CD8-positive, alpha-beta memory T cell (primary cell): ENCODE measurements at places on chromosomes 16 and 17. TPM values are rescaled to one million over a fixed set of nuclear protein-coding genes. Genes with fewer than 3 reads are reported as not detected.

- DNase-seq = no peak
Measured at GRCh38 chr16:85878875-85879274, 20.1 kb upstream of the IRF8 start.

DNA sequence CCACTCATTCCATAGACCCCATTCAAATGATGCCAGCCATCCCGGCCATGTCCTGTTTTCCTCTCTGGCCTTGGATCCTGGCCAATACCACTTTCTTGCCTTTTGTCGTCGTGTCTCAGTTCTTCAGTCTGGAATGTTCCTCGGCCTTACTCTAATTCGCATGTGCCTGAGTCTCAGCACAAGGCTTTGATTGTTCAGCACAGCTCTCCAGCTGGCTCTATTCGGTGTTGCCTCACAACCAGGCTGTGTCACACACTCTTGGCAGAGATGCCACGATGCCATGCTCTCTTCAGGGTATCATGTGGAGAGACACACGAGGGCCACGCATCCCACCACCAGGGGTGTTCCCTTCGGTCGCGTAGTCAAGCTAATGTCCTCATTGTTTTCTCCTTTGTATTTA is 1.8 kb upstream of the VPS4A start:
- DNase-seq = no peak

- no peak for DNase-seq
Measured at GRCh38 chr16:4260360-4260759, 12.5 kb downstream of the TFAP4 start.

GRCh38 chr16:56094231-56094630 is 97.1 kb upstream of the GNAO1 start:
- no peak for DNase-seq

GRCh38 chr16:83830091-83830768 is 22.5 kb downstream of the HSBP1 start:
- no peak for DNase-seq

C16orf86 gene
- polyA plus RNA-seq = 2.7 TPM

GRCh38 chr16:66948837-66949225 is 12.2 kb upstream of the CES3 start:
- DNase-seq = no peak

RHBDF2 gene
- 38.4 TPM for polyA plus RNA-seq

KRTAP3-2 gene
- polyA plus RNA-seq = not detected

DNA sequence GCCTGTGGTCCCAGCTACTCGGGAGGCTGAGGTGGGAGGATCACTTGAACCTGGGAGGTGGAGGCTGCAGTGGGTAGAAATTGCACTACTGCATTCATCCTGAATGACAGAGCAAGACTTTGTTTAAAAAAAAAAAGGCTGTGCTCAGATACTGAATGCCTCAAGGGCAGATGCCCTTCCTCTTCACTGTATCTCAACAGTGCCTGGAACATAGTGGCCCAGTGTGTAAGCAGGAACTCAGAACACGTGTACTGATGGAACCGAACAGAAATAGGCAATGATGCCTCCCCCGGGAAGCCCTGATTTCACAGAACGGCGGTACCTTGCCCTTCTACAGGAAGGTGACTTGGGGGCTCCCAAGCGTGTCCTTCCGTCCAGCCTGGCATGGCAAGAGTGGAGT is 46.8 kb downstream of the PLXDC1 start:
- no peak for DNase-seq

- no peak for DNase-seq
Measured at GRCh38 chr17:17789828-17790636, 46.8 kb downstream of the SREBF1 start.

- no peak for DNase-seq
Measured at GRCh38 chr17:51820252-51820651, 338.3 kb downstream of the CA10 start.

GRCh38 chr17:65674246-65675045 is 113.0 kb upstream of the AXIN2 start:
- no peak for DNase-seq

DCUN1D3 gene
- polyA plus RNA-seq = 1.4 TPM

CHP2 gene
- polyA plus RNA-seq = not detected

- no peak for DNase-seq
Measured at GRCh38 chr17:68498479-68499326, 13.5 kb upstream of the PRKAR1A start.

DNA sequence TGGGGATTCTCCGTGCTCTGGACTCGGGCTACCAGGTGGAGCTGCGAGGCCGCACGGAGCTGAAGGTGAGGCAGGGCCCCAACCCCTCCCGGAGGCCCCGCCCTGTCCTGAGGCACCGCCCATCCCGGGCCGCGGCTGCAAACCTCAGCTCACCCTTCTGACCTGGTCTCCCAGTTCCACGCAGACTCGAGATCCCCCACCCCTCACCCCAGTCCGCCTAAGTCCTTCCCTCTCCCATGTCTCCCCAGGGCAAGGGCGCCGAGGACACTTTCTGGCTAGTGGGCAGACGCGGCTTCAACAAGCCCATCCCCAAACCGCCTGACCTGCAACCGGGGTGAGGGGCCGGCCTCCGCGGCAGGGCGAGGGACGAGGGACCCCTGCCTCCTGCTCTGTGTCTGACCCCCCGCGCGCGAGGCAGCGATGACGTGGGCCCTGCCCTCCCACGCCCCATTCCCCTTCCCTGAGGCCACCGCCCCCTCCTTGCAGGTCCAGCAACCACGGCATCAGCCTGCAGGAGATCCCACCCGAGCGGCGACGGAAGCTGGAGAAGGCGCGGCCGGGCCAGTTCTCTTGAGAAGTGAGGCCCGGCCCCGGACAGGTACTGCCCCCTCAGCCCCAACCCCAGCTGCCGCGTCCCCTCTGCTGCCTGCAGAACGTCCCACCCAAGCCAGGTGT is 13.7 kb downstream of the GUCY2D start:
- no peak for DNase-seq

DNA sequence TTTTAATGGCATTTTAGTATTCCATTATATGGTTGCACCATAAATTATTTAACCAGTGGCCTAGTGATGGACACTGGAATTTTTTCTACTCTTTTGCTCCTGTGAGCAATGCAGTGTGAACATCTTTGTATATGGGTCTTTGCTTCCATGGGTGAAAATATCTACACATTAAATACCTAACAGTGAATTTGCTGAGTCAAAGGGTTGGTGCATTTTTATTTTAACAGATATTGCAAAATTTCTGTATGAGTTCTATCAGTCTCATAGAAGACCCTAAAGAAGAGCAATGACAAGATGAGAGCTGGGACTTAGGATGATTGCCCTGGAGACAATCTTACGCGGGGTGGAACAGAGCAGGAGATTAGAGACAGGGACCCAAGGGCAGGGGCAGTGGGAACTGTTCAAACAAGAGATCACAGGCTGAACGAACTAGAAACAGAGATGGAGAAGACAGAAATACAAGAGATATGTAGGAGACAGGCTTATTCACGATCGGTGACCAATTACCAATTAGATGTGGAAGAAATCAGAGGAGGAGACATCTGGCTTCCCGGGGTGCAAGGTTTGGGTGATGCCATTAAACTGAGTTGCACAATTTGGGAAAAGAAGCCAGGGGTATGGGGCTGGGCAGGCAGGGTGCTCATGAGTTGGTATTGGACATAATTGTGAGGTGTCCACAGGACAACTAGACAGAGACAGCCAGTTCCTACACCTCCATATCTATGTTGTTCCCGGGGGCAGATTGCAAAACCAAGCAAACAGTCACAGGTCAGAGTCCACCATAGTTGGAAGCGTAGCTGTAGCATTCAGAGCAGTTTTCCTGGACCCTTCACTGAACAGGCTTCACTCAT is 39.9 kb upstream of the LONP2 start:
- DNase-seq = no peak

DNA sequence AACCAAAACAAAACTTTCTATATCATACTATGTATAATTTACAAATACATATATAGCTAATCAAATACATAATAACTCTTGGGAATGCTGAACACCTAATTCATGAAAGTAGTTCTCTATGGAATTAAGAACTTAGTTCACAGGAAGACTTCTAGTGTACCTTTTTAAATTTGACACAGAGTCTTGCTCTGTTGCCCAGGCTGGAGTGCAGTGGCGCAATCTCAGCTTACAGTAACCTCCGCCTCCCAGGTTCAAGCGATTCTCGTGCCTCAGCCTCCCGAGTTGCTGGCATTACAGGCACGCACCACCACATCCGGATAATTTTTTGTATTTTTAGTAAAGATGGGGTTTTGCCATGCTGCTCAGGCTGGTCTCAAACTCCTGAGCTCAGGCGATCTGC is 24.7 kb downstream of the RFWD3 start:
- no peak for DNase-seq

DNA sequence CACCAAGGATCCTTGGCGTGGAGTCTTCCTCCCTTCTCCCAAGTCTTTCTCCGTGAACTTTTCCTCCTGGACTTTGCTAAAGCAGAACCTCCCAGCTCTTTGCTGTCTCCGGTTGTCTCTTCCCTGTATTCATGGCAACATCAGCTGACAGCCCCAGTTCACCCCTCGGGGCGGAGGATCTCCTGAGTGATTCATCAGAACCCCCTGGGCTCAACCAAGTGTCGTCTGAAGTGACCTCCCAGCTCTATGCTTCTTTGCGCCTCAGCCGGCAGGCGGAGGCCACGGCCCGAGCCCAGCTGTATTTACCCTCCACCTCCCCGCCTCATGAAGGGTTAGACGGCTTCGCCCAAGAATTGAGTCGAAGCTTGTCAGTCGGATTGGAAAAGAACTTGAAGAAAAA is 943 bp downstream of the CNTROB start:
- no peak for DNase-seq

DNAI2 gene
- polyA plus RNA-seq = 0.60 TPM

GRCh38 chr16:84528322-84528721 is 23.9 kb upstream of the MEAK7 start:
- DNase-seq = no peak

DNA sequence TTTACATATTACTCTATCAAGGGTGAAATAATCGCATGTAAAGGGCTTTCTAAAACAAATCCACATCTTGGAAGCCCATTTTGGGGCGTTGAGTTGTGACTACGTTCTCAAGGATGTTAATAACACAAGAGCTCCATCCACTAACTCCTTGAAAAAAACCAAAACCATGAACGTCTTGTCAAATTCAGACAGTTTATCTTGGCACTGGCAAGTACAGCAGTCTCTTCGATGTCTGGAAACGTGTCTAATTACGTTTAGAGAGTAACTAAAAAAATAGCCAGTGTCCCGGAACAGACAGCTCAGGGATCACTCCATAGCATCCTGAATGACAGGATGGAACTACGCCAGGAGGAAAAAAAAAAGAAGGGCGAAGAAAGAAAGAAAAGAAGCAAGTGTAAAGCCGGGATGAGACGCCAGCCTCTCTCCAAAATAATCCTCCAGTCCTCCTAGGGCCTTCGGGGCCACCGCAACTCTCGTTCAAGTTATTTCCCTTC is 954 bp downstream of the MYO1D start:
- DNase-seq = no peak

DNA sequence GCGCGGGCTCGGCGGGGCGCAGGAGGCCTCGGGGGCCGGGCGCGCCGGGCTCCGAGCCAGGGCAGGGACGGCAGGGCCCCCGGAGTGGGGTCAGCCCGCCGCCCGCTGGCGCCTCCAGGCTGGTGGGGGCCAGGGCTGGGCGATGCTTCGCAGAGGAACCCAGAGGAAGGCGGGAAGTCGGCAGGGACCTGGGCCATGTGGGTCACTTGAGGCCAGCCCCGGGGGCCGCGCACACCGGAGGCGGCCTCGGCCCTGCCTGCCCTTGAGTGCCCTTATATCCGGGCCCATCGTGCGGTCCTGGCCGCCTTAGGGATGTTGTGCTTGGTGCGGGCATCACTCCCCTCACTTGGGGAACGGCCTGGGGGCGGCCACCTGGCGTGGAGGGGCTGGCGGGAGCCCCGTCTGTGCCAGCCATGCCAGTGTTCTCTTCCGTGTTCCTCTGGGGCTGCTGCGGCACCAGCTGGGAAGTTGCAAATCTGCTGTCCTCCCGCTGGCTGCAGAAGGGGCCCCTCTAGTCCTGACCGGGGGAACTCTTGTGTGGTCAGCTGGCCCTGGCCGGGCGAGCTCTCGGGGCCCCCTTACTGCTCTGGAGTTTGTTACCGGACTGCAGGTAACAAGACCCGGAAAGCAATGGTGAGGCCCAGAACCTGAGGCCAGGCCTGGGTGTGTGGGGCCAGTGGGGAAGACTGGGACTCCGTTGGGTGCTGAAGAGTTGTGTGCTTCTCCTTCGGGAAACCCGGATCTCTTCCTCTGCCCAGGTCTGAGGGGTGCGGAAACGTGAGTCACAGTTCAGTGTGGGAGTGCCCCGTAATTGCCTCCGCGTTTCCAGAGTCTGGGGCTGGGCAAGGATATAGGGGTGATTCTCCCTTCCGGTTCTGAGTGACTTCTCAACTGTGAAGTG is 849 bp downstream of the CAPN15 start:
- no peak for DNase-seq

IGFBP4 gene
- 21.4 TPM for polyA plus RNA-seq

- DNase-seq = no peak
Measured at GRCh38 chr16:66476328-66477027, 49.4 kb downstream of the BEAN1 start.

- no peak for DNase-seq
Measured at GRCh38 chr16:14963281-14964173, 11.3 kb upstream of the PDXDC1 start.

- no peak for DNase-seq
Measured at GRCh38 chr16:51755039-51755501, 604.0 kb upstream of the SALL1 start.

GRCh38 chr17:362721-363120 is 10.1 kb upstream of the RPH3AL start:
- no peak for DNase-seq

GPRC5B gene
- 0.29 TPM for polyA plus RNA-seq

KLHL36 gene
- polyA plus RNA-seq = 34.0 TPM

DNA sequence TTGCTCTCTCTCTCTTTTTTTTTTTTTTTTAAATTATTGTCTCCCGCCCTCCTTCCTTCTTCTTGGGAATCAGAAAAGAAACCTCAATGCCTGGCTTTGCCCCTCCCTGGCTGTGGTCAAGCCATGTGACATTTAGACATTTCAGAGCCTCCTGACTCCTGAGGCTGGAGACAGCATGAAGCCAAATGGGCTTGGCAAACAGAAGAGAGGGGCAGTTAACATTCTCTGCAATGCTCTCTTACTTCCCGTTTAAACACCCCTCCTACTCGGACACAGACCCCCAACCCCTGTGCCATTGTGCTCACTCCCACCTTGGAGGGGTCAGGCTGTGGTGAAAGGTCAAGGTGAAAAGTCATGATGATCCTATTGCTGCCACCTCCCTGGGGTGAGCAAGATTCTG is 14.7 kb upstream of the MEOX1 start:
- DNase-seq = no peak

ADAD2 gene
- not detected for polyA plus RNA-seq

ARL5C gene
- polyA plus RNA-seq = not detected

ZP2 gene
- not detected for polyA plus RNA-seq

CHST5 gene
- not detected for polyA plus RNA-seq

LIMD2 gene
- polyA plus RNA-seq = 495 TPM
